ENCODE measurements at places on chromosomes 1 and 21.
A peak's percentile ranks its signal among the peaks of the same experiment; 100 is the strongest.

GRCh38 chr1:8266436-8267165 is 51.3 kb upstream of the SLC45A1 start:
- DNase-seq, result peak; percentile 91

DNA sequence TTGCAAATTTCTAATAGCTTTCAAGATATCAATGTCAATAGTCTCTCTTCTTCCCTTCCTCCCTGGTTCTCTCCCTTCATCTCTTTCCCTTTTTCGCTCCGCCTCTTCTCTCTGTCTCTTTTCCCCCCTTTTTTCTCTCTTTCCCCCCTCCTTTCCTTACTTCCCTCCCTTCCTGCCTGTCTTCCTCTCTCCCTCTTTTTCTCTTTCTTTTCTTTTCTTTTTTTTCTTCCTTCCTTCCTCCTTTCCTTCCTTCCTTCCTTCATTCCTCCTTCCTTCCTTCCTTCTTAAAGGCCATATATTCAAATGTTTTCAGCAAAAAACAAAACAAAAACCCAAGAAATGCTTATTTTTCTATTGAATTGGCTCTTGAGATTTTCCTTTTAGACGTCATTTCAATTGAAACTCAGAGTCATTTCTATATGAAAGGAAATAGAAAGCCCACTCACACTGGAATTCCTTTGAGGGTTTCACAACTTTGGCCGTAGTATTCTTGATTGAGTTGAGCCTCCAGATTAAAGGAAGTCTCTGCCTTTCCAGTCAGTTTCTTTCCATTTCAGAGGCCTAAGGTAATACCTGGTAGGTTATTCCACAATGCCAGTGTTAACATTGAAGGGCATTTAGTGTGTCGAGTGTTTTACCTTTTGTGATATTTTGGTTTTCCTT is 551.5 kb downstream of the LMO4 start:
- DNase-seq, result no peak

DNA sequence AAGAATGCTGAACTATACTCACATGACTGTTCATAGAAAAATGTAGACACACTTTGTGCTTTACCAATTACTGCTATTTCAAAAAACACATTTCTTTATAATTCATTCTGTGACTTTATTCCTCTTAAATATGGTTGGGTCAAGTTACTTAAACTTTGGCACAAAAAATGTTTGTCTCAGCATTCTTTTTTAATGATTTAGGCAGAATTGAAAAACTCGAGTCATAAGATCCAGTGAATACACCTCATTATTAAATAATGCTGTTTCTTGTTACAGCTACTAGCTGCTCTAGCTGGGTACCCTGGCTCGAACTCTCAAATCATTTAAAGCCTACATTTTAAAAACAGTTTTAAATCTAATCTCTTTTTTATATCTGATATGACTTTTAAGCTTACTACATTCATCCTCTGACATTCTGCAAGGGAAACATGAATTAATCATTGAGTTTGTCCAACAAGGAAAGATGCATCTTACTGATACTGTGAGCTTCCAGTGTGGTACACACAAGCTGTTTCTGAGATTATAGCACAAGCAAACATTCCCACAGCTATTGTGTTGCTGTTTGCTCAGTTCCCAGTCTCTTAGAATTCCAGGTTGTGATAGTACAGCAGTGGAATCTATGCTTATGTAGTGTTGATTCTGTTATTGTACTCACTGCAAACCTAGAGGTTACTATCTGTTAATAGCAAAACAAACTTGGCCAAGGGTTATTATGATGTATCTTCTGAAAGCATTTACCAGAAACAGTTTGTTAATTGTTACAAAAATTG is 746.5 kb downstream of the USP25 start:
- no peak for DNase-seq

DNA sequence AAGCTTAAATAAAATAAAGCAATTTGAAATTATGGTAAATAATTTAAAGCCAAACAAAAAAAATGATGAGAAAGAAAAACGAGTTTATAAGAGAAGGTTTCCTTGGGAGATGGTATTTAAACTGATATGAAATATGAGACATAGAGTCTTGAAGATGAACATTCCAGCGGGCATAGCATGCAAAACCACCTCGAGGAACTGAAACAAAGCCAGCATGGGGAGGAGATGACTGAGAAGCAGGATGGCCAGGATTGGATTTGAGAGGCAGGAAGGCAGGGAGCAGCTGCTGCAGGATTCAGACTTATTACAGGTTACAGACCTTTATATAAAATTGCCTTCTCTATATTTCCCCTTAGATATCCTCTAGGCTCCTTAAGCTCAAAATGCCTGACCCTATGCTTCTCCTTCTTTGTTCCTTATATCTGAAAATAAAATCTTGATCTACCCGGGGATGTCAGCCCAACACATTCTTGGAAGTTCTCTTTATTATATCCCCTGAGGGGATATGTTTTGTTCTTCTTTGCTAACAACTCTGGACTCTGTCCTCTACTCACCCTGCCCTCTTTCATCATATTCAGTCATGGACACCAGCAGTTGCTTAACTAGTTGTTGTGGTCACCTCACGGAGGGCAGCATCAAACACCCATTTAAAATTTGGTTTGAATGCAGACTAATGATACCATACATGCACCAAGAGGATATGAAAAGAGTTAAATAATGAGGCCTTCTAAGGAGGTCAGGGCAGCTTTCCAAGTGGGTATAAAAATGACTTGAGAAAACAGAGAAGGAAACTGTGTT is 719.1 kb upstream of the B3GALT2 start:
- DNase-seq, result peak; percentile 19
